ENCODE measurements at places on chromosomes 1 and 21. TPM values are rescaled to one million over a fixed set of nuclear protein-coding genes. Genes with fewer than 3 reads are reported as not detected.

Gene MORN1
- total RNA-seq: 3.0 TPM

Gene SCAF4
- 8.7 TPM for total RNA-seq

Gene POU3F1
- not detected for total RNA-seq

Gene C1orf159
- total RNA-seq: 15.6 TPM

Gene KLHDC7A
- not detected for total RNA-seq

Gene FCN3
- total RNA-seq: 0.64 TPM

Gene ADGRL4
- 166 TPM for total RNA-seq

Gene ANKRD34A
- total RNA-seq: 0.05 TPM

Gene RHEX
- total RNA-seq: not detected

Gene ANKRD45
- total RNA-seq: not detected

Gene YBX1
- total RNA-seq: 770 TPM

Gene ROR1
- 2.8 TPM for total RNA-seq

Gene ZBTB7B
- 15.7 TPM for total RNA-seq

Gene OR10R2
- total RNA-seq: not detected

Gene HDAC1
- total RNA-seq: 129 TPM

Gene SUCO
- total RNA-seq: 16.0 TPM

Gene FAM3B
- not detected for total RNA-seq

Gene UTS2
- not detected for total RNA-seq

Gene BARHL2
- not detected for total RNA-seq

Gene MLLT11
- total RNA-seq: 6.6 TPM

Gene SLC1A7
- total RNA-seq: not detected

Gene TCHH
- total RNA-seq: not detected

Gene LCE2C
- total RNA-seq: not detected

Gene ALDH9A1
- total RNA-seq: 40.5 TPM

Gene CRNN
- total RNA-seq: not detected

Gene ZMYND12
- 0.34 TPM for total RNA-seq

Gene TSTD1
- 1.5 TPM for total RNA-seq

Gene C1orf185
- not detected for total RNA-seq

Gene CYP4X1
- total RNA-seq: 0.33 TPM

Gene FBXO28
- 33.3 TPM for total RNA-seq

Gene PRAMEF11
- total RNA-seq: not detected

Gene INSRR
- total RNA-seq: not detected

Gene PRR9
- total RNA-seq: not detected

Gene CD164L2
- total RNA-seq: not detected

Gene NHLH2
- not detected for total RNA-seq

Gene RNF186
- not detected for total RNA-seq

Gene LCK
- not detected for total RNA-seq

Gene SPRR3
- not detected for total RNA-seq

Gene FCGR3B
- not detected for total RNA-seq

Gene CD52
- not detected for total RNA-seq

Gene EIF2D
- total RNA-seq: 59.4 TPM

Gene LENEP
- total RNA-seq: not detected

Gene CREB3L4
- 6.3 TPM for total RNA-seq

Gene INPP5B
- total RNA-seq: 11.6 TPM

Gene SLC5A9
- not detected for total RNA-seq

Gene REN
- total RNA-seq: 0.40 TPM

Gene KIAA0040
- total RNA-seq: 16.5 TPM

Gene KRTAP21-2
- not detected for total RNA-seq

Gene COL8A2
- 1.1 TPM for total RNA-seq

Gene ZNF648
- total RNA-seq: not detected
